ENCODE measurements at places on chromosomes 3 and 15.

DNA sequence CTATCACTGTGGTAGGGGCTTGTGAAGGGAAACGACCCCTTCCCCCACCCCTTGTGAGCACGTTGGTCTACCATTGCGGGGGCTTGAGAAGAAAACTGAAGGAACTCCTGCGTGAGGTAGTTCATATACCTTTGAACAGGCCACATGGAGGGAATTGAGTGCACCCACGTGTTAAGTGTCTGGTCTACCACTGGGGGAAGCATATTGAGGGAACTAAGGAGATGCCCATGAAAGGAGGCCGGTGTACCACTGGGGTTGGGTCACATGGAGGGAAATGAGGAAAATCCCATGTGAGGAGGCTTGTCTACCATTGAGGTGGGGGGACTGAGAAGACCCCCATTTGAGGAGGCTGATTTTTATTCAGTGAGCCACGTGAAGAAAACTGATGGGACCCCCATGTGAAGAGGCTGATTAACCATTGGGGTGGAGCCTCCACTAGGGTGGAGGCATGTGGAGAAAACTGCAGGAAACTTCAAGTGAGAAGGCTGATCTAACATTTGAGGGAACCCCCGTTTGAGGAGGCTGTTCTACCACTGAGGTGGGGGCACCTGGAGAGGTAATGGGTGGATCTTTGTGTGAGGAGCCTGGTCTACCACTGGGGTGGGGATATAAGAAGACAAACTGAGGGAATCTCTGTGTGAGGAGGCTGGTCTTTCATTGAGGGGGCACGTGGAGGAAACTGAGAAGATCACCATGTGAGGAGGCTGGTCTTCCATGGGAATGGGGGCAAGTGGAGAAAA, 163.2 kb downstream of the FBLN2 start:
- no peak for DNase-seq

DNA sequence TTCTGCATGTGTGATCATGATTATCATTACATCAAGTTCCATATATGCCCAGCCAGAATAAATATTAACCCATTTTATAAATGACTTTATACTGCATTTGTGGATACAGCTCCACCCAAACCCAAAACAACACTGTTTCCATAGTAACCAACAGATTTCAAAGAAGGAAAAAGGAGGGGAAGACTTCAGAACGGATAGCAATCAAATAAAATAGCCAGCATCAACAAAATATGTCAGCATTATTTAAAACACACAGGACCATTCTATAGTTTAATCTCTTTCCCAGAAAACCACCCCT, 114.4 kb downstream of the FOXP1 start:
- DNase-seq: no peak

- no peak for DNase-seq
Measured at GRCh38 chr3:105791919-105792786, 76.7 kb downstream of the CBLB start.

DNA sequence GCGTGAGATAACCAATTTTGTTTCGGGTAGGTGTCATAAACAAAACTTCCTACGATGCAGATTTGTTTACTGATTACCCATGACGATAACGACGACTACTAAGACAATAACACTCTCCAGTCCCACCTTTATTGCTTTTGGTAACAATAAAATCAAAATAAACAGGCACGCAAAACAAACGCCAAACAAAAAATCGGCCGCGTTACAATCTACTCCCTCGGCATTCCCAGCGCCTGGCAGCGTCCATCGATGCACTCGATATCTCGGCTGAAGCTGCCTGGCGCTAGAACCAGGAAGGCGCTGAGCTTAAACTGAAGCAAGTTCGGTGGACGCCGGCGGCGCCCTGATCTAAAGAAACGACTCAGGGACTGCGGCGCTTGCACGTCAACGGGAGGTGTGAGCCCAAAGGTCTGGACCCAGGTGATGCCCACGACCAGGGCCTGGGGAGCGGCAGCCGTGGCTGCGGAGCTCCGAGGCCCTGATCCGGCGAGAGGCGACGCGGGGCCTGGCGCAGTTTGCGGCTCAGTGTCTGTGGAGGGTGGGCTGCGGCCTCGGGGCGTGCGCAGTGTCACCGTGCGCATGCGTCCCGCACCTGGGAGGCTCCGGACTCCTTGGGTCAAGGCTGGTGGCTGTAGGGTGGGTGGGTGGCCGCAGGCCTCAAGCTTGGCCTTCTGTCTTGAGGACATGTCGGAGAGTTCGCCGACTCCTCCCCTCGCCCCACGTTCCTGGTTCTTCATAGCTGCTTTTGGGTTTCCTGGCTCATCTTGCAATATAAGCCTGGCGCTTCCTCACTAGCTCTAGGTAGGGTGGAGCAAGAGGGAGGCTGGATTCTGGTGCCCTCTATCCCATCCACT, at the start of gene RSRC1:
Gene RSRC1 (plus strand): TSS at position 286 of the 854 bp plus-strand sequence. CDS start 12,016 bp downstream, outside the sequence.
- DNase-seq: peak; percentile 53

DNA sequence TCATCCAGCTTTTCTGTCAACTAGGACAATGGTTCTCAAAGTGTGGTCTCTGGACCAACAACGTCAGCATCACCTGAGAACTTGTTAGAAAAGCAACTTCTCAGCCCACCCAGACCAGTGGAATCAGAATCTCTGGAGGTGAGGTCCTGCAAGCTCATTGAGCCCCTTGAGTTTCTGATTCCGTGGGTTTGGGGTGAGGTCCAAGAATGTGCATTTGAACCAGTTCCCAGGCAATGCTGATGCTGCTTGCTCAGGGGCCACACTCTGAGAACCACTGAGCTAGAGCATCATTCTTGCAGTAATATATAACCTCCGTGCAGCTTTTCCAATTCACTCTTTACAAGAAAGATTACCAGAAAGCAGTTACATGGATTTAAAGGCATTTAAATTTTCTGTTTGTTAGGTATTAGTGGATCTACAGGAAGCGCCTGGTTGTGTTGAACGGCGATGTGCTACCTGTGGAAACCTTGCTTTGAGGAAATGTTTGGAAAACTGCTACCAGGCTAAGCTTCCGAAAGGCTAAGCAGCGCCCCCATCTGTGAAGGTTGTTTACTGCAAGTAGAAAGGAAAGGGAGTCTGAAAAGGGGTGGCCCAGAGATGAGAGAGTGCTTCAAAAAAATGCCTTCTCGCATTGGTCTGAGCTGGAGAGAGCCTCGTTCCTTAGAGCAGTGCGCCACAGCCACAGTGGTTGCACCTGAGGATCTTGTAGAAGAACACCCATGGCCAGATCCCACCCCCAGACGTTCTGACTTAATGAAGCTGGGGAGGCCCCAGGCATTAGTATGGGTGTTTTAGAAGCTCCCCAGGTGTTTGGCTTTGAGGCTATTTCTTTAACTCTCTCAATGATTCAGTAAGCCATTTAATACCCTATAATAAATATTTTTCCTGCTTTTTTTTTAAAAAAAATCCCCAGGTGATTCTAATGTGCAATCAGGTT, 50.0 kb downstream of the RLBP1 start:
- DNase-seq: peak; percentile 7

DNA sequence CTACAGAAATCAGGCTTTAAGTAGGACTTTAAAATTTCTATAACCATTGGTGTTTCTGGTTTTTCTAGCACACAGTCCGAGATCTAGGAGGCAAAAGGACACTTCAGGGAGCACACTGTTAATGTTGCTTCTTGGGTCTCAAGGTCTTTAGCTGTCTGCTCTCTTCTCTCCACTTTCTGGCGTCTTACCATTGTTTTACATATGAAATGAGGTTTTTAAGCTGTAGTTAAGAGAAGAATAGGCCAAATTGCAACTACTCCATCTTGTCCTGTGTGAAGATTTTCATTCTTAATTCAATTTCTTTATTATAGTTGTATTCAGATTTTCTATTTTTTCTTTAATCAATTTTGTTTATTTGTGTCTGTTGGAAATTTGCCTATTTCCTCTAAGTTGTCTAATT, 151.4 kb downstream of the WNT7A start:
- DNase-seq: no peak

DNA sequence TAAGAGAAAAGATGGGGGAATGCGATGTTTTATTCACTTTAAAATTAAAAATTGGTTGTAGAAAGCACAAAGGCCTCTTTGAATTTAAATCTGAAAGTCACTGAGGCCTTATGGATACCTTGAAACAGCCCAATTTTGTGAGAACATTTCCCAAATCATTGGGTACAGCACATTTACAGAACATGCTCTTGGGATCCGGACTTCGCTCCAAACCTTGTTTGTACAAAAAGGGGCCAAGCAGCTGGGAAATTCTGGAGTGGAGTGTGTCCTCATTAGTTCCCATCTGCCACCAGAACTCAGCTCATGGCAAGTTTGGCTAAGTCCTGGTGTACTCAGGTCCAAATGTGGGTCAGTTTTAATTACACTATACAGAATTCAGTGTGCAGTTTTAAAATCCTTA, 254.2 kb downstream of the ZBTB20 start:
- no peak for DNase-seq

DNA sequence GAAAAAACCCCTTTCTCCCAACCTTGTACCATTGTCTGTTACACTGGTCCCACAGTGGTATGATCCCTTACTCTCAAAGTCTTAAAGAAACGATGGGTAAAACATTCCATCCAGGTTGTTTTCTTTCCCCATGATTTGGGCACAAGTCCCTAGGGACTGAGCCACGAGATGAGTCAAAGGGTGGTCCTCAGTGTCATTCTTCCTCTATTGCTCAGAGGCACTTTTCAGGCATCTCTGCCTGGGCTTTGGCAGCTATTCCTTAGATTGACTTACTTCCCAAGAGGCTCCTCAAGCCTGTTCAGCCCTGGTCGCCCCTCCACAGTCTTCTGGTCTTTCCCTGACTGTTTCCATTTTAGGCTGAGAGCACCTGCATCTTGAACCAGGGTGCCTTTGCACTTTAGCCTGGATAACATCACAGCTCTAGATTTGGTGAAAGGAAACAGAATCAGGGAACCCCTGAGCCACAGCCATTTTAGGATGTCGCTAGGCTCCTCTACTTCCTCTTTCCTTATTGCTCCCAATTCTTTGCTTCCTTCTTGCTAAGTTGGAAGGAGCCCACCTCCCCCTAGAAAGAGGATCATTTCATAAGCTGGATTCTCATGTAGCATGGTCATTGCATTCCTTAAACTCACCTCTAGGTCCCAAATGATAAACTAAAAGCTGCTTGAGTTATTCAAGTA, 131.0 kb upstream of the TPRG1 start:
- no peak for DNase-seq

DNA sequence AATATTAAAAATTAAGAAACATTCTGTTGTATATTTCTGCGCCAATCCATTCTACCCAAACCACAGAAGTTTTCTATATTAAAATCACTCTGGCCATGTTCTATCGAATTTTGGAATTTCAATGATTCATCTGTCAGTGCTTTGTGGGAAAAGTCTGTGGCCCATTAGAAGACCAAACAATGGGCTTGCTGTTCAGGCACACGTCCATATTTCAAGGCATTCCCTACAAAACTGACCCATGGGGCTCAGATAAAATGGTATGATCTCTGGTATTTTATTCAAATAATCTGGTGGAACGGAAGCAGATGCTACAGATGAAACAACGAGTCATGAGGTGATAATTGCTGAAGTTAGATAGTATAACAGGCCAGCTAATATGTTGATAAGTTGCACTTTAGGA, 12.4 kb downstream of the NPHP3 start:
- no peak for DNase-seq

DNA sequence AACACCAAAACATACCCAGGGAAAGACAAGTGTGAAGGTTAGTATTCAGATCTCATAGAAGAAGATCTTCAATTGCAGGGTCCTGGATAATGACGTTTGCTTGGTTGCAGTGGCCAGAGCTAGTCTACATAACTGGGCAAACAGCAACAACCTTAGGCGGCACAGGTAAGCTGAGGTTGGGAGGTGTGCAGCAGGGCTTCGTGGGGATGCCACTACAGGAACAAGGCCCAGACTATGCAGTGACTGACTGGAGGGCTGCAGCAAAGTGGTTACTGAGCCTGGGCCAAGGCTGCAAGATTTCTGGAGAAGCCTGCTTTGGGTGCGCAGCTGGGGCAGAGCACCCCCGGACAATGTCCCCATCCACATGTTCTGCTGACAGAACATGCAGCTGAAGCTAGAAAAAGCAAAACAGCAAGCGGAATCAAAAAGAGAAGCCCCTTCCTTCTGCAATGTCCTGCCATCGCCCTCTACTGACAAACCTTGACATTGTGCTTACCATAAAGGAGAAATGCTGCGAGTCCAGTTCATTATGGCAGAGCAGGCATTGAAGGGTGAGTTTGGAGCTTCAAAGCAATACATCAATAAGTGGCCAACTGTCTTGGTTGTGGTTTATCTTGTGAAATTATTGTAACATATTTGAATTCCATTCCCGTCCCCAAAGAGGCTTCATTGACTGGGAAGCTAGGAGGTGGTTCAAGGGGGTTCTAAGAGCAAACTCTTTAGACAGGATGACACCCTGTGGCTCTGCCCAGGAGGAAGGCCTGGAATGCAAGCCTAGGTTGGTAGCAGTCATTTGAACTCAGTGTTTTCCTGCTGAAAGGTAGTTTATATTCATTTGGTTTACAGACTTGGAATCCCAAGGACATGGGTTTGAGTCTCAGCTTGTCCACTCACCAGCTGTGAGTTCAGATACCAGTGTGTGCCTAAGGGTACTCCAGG, 217.0 kb downstream of the PDCD6IP start:
- DNase-seq: no peak

DNA sequence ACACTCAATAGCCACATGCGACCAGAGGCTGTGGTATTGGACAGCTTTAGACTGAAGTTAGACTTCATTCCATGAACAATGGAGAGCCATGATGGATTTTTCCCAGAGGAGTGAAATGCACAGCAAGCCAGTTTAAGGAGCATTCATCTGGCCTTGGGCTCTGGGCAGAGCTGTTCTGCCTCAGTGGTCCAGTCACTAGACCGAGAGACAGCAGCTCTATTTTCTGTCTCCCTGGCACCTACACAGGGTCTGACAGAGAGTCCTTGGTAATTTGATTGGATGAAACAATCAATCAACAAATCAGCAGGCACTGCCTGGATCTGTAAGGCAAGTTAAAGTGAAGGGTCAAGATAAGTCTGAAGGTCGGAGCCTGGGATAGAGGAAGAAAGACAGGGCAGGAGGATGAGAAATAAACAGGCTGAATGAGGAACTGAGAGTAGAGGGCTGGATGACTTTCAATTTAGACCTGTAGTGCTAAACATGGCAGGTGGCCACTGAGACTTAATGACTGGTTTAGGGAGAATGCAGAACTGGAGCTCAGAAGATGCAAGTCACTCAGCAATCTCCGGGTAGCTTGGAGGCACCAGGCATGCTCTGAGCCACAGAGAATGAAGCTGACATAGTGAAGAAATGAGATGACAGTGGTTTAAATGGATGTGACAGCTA, 98.5 kb upstream of the SLC25A36 start:
- no peak for DNase-seq
